ENCODE measurements at places on chromosomes 12 and 14.
A peak's percentile ranks its signal among the peaks of the same experiment; 100 is the strongest.

DNA sequence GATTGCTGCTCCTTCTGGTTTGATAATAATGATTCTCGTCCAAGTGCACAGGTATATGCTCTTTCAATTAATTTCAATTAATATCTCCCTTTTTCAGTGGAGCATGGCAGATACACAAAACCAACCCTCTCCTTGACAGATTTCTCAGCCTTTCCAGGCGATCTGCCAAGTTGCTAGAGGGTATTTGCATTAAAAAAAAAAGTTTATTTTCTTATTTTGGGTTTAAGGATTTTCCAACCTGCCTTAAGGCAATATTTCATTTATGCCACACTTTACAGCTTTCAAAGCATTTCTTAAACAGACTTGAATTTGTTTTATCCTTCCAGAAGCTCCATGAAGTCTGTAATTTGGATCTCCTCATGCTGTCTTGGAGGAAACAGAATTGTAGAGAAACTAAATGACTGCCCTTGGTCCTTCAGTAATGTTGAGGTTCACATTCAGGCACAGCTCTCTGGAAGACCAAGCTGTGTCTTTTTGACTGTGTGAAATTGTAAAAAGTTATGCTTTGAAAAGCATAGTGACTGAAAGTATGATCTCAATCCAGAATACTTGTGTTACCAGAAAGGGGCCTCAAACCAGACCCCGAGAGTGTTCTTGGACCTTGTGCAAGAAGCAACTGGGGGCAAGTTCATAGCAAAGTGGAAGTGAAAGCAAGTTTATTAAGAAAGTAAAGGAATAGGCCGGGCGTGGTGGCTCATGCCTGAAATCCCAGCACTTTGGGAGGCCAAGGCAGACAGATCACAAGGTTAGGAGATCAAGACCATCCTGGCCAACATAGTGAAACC lies 2.3 kb downstream of the DGLUCY start:
- no peak for ATAC-seq

DNA sequence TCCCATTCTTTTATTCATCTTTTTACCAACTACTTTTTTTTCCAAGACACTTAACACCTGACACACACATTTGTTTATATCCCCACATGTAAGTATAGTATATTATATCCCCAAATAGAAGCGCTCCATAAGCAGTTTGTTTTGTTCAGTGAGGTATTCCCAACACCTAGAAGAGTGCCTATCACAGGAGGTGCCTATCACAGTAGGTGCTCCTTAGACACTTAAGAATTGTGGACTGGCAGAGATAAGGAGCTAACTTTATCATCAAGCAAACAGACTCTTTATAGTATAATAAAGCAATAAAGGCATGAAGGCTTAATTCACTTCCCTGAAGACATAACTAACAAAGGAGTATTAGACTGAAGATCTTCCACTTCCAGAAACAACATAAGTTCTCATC lies 29.1 kb downstream of the OSBPL8 start:
- no peak for ATAC-seq

GRCh38 chr12:116962197-116962596 lies 51.4 kb downstream of the FBXW8 start:
- ATAC-seq = no peak

DNA sequence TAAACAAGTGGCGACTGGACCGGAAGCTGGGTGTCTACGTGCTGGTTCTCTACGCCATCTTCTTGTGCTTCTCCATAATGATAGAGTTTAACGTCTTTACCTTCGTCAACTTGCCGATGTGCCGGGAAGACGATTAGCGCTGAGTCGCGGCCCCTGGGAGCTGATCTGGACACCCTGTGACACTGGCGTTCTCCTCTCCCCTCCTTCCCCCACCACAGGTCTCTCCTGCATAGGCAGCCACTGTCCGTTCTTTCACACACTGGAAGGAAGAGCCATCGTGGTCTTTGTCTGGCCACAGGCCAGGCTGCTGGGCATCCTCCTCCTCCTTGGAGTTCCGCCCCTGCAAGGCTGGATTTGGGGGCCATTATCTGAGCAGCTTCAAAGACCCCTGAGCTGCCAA lies 20.1 kb upstream of the RIN3 start:
- ATAC-seq = no peak

GRCh38 chr12:26195250-26195640 lies at the start of gene SSPN:
Gene SSPN (plus strand): TSS chr12:26195573. CDS start chr12:26195673, 100 bp downstream.
- ATAC-seq = peak; percentile 72

GRCh38 chr12:4135919-4136605 lies 137.5 kb upstream of the CCND2 start:
- ATAC-seq = peak; percentile 88

- no peak for ATAC-seq
Observed at GRCh38 chr12:128075332-128075731, 191.6 kb upstream of the TMEM132C start.

- no peak for ATAC-seq
Observed at GRCh38 chr12:11904124-11904523, 166.6 kb upstream of the BCL2L14 start.

DNA sequence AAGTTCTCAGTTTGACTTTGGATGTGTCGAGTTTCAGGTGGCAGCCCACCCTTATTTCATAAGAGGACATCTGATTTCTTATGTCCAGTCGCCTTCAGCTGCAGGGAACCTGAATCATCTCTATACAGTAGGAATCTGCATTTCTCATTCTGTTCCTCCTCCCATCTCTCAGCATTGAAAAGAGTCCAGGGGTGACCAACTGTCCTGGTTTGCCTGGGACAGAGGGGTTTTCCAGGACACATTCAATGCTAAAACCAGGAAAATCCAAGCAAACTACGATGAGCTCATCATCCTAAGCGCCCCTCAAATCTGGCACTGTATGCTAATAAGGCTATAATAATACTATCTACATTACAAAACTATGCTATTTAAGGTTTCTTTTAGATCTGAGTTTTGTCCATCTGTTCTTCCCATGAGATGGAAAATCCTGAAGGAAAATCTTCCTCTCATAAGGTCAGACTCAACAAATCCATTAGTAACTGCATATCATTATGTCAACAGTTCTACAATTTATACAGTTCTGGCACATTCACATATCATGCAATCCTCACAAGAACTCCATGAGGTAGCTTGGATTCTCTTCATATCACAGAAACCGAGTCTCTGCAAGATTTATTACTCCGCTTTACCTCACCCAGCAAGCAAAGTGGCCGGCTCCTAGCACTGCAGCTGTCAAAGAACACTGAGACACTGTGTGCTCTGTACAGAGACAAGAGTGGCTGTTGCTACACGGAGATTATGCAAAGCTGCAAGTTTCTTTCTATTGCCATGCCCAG lies 15.6 kb upstream of the CALM1 start:
- peak; percentile 0 for ATAC-seq

DNA sequence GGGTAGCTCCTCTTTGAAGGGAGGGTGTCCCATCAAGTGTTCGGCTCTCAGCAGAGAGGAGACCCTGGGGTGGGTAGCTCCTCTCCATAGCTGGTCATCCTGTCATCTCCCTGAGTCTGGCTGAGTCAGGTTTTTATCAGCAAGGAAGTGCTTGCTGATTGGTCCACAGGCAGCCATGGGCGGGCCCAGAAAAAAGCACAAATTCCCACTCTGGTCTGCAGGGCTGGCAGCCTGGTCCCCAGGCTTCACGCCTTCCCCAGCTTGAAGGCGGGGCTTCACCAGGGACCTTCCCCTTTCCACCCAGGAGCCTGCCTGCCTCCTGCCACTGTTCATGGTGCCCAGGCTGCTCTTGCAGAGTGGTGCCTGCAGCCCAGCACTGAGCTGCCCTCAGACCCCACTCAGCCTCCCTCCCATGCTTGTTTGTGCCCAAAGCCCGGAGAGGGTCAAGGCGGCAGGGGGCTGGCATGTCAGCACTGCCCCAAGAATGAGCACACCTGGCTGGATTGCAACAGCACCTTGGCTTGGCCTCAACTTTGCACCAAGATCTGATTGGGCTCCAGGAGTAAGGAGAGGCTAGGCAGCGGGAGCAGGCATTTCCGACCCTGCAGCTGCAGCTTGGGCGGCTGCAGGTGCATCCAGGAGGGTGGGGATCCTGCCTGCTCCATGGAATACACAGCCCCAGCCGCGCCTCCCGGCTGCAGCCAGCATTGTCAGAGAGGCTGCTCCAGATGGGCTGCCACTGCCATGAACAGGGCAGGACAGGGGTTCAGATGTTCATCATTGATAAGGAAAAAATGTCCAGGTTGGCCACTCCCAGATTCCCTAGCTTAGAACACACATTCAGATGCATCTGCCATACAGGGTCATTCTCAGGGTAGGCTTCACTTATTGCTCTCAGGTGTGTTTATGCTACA lies 22.0 kb upstream of the WDR89 start:
- ATAC-seq = no peak

Data from motor neuron (in vitro differentiated cells).